ENCODE measurements at places on chromosomes 2 and 18.

DNA sequence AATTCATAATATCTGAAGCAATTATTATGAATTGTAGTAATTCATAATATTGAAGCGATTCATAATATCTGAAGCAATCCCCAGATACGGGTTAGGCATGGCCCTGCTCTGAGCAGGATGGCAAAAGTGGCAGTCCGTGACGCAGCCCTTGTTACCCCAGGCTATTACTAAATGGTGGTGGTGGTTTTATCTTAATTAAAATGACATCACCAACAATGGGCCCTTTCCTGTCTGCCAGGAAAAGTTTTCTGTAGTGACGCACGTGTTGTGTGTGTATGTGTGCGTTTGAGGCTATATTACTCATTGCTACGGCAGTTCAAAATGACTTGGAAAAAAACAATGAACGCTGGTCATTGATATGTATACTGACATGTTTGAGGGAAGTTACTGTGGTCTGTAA is 10.6 kb upstream of the MOCOS start:
- DNase-seq = no peak

DNA sequence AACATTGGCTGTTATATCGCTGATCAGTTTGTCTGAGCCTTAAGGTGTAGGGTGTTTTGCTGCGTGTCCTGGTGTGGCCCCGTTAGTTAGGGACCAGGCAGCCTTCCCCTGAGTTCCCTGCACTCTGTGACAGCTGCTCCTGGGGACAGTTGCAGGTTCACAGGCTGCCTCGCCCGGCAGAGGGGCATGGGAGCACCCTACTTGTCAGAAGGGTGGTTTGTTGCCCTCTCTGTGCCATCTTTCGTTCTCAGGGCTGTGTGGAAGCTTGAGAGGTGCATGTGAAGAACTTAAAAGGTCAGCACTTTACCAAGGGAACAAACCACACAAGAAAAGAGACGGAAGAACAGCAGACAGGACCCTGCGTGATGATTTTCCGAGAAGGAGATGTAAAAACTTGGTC is 159.6 kb downstream of the LDLRAD4 start:
- DNase-seq = no peak

GRCh38 chr2:9266711-9267110 is 60.1 kb downstream of the ASAP2 start:
- DNase-seq = no peak

DNA sequence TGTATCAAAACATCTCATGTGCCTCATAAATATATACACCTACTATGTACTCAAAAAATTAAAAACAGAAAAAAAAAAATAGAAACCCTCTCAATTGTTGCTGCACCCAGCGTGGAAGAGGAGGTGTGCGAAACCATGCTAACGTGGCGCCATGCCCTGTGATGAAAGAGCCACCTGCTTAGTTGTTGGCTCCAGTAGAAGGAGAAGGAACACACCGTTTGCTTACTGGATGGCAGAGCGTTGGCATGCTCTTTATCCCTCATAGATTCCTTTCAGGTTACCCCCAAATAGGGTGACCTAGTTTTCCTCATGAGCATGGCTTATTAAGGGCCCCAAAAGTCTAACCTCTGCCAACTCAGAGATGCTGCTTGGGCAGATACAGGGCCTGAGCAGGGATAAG is 332.1 kb downstream of the AGAP1 start:
- no peak for DNase-seq
